ENCODE measurements at places on chromosomes 12 and 14.

DNA sequence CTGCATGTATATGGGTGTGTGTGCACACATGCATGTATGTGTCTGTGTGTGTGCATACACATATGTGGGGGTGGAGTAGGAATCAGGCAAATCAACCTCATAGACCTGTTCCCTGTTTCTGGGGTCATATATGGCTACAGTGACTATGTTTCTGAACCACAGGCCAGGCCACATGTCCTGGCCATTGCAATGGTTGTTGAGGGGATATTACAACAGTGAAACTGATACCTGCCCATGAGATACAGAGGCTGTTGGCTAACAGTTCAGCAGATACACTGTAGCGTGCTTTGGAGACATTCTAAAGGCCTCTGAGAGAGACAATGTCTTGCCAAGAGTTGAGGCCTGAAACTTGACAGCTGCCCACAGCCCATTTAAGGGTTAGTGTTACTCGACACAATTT is 47.3 kb upstream of the FOS start:
- DNase-seq: no peak
- no peak overlapping the region for H3K27ac ChIP-seq
- peaks cover 2% of the 10 kb centered on the region for H3K27me3 ChIP-seq
- no peaks in the 10 kb centered on the region for H3K36me3 ChIP-seq
- peaks cover 58% of the 10 kb centered on the region for H3K4me1 ChIP-seq
- H3K4me3 ChIP-seq: no peak overlapping the region

DNA sequence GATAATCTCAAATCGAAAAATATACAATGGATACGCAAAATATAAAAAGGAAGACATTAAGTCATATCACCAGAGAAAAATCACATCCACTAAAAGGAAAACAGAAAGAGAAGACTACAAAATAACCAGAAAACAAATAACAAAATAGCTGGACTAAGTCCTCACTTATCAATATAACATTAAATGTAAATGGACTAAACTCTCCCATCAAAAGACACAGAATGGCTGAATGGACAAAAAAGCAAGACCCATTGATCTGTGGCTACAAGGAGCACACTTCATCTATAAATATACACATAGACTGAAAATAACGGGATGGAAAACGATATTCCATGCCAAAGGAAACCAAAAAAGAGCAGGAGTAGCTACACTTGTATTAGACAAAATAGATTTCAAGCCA is 161.0 kb upstream of the PRKD1 start:
- H3K4me3 ChIP-seq: no peak overlapping the region
- no peaks in the 10 kb centered on the region for H3K36me3 ChIP-seq
- DNase-seq: no peak
- H3K27me3 ChIP-seq: no peaks in the 10 kb centered on the region

- H3K27ac ChIP-seq: no peak overlapping the region
- no peak overlapping the region for H3K4me3 ChIP-seq
- peaks cover 3% of the 10 kb centered on the region for H3K27me3 ChIP-seq
- no peaks in the 10 kb centered on the region for H3K4me1 ChIP-seq
- no peak for DNase-seq
- H3K36me3 ChIP-seq: no peaks in the 10 kb centered on the region
Observed at GRCh38 chr14:100679707-100680438, 46.8 kb upstream of the DLK1 start.

DNA sequence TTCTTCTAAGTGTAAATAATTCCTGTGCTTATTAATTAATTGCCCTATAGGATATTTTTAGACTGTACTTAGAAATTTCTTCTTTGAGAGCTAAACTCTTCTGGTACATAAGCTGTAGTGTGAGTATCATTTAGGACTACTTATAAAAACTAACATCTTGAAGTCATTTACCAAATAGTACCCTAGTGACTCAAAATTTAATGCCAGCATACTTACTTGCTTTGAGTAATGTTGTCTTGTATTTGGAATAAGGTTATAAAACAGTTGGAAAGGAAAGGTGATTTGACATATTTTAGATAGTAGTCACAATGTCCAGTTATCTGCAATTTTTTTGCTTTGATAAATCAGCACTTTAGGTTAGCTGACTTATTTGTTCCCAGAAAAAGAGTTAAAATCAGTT is 39.1 kb downstream of the SPATA7 start:
- H3K36me3 ChIP-seq: peaks cover 2% of the 10 kb centered on the region
- no peak overlapping the region for H3K27ac ChIP-seq
- no peak for DNase-seq
- H3K4me3 ChIP-seq: no peak overlapping the region

DNA sequence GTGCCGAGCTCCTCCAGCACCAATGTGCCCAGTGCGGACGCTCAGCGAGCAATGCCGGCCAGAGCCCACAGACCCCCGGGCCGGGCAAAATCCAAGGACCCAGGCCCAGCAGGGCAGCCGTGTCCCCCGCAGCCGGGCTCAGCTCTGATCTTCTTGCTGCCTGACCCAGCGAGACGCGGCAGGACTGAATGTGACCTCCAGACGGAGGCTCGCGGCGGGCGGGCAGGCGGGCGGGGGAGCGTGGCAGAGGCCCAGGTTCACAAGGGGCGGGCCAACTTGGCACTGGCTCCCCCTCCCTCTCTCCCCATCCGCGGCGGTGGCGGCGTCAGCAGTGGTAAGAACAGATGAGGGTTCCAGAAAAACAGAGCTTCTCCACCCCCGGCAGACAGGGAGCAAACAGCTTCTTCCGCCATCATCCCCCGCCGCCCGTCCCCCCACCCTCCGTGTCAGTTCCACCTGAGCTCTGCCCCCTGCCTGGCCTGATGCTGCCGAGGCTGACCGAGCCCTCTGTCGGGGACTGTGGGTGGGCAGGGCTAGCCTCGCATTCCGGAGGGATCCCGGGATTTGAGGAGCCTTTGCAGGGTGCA is 94.3 kb downstream of the RFLNA start:
- H3K4me3 ChIP-seq: peak overlapping the region; percentile 27
- H3K36me3 ChIP-seq: peaks cover 2% of the 10 kb centered on the region
- H3K27ac ChIP-seq: no peak overlapping the region
- H3K27me3 ChIP-seq: no peaks in the 10 kb centered on the region
- peaks cover 36% of the 10 kb centered on the region for H3K4me1 ChIP-seq

GRCh38 chr12:102542816-102543440 is 62.6 kb upstream of the IGF1 start:
- peaks cover 4% of the 10 kb centered on the region for H3K27me3 ChIP-seq
- H3K27ac ChIP-seq: no peak overlapping the region
- peaks cover 5% of the 10 kb centered on the region for H3K4me1 ChIP-seq
- no peaks in the 10 kb centered on the region for H3K36me3 ChIP-seq
- no peak for DNase-seq

GRCh38 chr14:69068744-69069421 is 84.0 kb downstream of the DCAF5 start:
- no peaks in the 10 kb centered on the region for H3K27me3 ChIP-seq
- peaks cover 32% of the 10 kb centered on the region for H3K36me3 ChIP-seq
- H3K27ac ChIP-seq: peak overlapping the region; percentile 41
- no peak for DNase-seq
- H3K4me1 ChIP-seq: peaks cover 5% of the 10 kb centered on the region

DNA sequence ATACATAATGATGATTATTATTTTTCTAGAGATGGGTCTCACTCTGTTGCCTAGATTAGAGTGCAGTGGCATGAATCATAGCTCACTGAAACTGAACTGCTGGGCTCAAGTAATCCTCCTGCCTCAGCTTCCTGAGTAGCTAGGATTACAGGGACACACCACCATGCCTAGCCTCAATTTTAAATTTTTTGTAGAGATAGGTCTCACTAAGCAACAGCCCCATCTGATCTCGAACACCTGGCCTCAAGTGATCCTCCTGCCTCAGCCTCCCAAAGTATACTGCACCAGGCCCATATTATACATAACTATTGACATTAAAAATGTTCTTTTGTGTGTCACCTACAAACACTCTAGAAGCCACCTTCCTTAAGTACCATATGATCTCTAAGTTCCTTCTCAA is 3.4 kb downstream of the TXNRD1 start:
- H3K4me3 ChIP-seq: no peak overlapping the region
- H3K4me1 ChIP-seq: peaks cover 48% of the 10 kb centered on the region
- peak overlapping the region; percentile 58 for H3K27ac ChIP-seq
- no peaks in the 10 kb centered on the region for H3K36me3 ChIP-seq
- H3K27me3 ChIP-seq: peaks cover 9% of the 10 kb centered on the region

DNA sequence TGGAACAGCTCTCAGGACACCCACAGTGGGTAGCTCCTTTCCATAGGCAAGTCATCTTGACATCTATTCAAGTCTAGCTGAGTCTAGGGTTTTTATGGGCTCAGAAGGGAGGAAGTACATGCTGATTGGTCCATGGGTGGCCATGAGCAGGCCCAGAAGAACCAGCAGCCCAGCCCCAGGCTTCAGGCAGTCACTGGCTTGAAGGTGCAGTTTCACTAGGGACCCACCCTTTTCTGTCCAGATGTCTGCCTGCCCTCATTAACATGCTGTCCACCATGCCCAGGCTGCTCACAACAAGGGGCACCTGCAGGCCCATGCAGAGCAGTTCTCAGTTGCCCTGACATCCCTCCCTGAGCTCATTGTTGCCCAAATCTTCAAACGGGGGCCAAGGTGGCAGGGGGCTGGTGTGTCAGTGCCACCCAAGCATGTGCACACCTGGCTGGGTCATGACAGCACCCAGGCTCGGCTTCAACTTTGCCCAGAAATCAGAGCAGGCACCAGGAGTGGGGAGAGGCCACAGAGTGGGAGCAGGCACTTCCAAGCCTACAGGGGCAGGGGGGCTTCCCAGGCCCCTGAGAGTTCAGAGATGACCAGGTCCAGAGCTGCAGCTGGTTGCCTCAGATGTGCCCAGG is 18.7 kb upstream of the LGR5 start:
- H3K27ac ChIP-seq: no peak overlapping the region
- no peak overlapping the region for H3K4me3 ChIP-seq
- no peaks in the 10 kb centered on the region for H3K36me3 ChIP-seq

- no peaks in the 10 kb centered on the region for H3K27me3 ChIP-seq
- peaks cover 11% of the 10 kb centered on the region for H3K36me3 ChIP-seq
- no peak for DNase-seq
- H3K4me3 ChIP-seq: no peak overlapping the region
Observed at GRCh38 chr12:89334548-89335169, 17.6 kb downstream of the DUSP6 start.

- DNase-seq: no peak
- H3K4me3 ChIP-seq: no peak overlapping the region
- no peaks in the 10 kb centered on the region for H3K4me1 ChIP-seq
- no peaks in the 10 kb centered on the region for H3K27me3 ChIP-seq
- H3K36me3 ChIP-seq: no peaks in the 10 kb centered on the region
Observed at GRCh38 chr14:76695263-76695920, 65.9 kb upstream of the VASH1 start.

DNA sequence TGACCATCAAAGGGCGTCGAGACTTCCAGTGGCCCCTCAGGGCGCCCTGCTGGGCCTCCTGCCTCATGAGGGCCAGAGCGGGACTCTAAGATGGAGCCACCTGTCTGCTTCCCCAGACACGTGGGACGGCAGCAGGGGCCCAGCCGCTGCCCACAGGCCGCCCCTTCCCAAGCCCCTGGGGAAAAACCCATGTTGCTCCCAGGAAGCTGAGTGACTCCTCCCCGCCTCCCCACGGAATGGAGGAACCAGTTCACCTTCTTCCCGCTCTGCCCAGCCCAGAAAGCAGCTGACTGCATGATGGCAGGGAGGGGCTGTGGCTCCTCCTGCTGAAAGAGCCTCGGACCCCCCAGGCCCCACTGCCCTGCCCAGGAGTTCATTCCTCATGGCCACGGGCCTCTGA is 14.9 kb downstream of the RAB35 start:
- H3K4me1 ChIP-seq: peaks cover 28% of the 10 kb centered on the region
- no peak for DNase-seq
- peak overlapping the region; percentile 54 for H3K4me3 ChIP-seq
- no peaks in the 10 kb centered on the region for H3K27me3 ChIP-seq

DNA sequence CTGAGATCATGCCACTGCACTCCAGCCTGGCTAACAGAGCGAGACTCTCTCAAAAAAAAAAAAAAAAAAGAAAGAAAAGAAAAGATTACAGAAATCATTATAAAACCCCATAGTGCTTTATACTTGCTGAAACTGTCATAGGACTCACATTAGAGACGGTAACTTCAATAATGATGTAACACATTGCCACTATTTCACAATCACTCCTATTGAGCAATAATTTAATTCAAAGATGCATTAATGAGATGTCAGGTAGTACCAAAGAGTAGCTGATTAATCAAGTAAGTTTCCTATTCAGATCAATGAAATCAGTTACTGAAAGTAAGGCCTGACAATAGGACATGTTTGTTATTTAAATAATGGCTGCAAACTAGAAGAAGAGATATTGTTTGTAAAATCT is 751.5 kb upstream of the ALG10B start:
- no peaks in the 10 kb centered on the region for H3K36me3 ChIP-seq
- no peaks in the 10 kb centered on the region for H3K4me1 ChIP-seq
- no peaks in the 10 kb centered on the region for H3K27me3 ChIP-seq
- no peak for DNase-seq

GRCh38 chr12:52274521-52275120 is at the start of gene KRT86:
Gene KRT86, plus strand, starts transcription at chr12:52274645. Its CDS starts 27,272 bp downstream, at chr12:52301917.
- H3K4me3 ChIP-seq: no peak within 1 kb of the TSS
- no peaks in the 10 kb centered on the region for H3K36me3 ChIP-seq
- DNase-seq: no peak
- no peak within 1 kb of the TSS for H3K27ac ChIP-seq

- H3K4me3 ChIP-seq: peak overlapping the region; percentile 64
- DNase-seq: peak; percentile 28
- peak overlapping the region; percentile 41 for H3K27ac ChIP-seq
- H3K27me3 ChIP-seq: peaks cover 56% of the 10 kb centered on the region
- H3K36me3 ChIP-seq: no peaks in the 10 kb centered on the region
Observed at GRCh38 chr14:67515386-67516079, 17.6 kb upstream of the PLEKHH1 start.

GRCh38 chr14:71625891-71626701 is 306.1 kb upstream of the RGS6 start:
- H3K27ac ChIP-seq: no peak overlapping the region
- no peak overlapping the region for H3K4me3 ChIP-seq
- no peaks in the 10 kb centered on the region for H3K4me1 ChIP-seq

GRCh38 chr14:77320238-77320935 is at the start of gene POMT2:
Gene POMT2, minus strand, starts transcription at chr14:77320883. Its CDS starts 202 bp downstream, at chr14:77320681.
- H3K27ac ChIP-seq: peak within 1 kb of the TSS; percentile 100
- H3K36me3 ChIP-seq: no peaks in the 10 kb centered on the region
- peak; percentile 94 for DNase-seq
- no peaks in the 10 kb centered on the region for H3K27me3 ChIP-seq
- H3K4me1 ChIP-seq: peaks cover 26% of the 10 kb centered on the region

GRCh38 chr14:101726954-101727302 is 34.6 kb upstream of the PPP2R5C start:
- H3K27ac ChIP-seq: no peak overlapping the region
- peaks cover 2% of the 10 kb centered on the region for H3K36me3 ChIP-seq
- DNase-seq: no peak

DNA sequence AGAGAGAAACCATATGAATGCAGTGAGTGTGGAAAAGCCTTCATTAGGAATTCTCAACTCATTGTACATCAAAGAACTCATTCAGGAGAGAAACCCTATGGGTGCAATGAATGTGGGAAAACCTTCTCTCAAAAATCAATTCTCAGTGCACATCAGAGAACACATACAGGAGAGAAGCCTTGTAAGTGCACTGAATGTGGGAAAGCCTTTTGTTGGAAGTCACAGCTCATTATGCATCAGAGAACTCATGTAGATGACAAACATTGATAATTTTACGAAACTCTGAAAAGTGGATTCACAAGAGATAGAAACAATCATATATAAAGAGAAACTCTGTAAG is 22.9 kb downstream of the ZNF268 start:
- H3K4me1 ChIP-seq: no peaks in the 10 kb centered on the region
- no peak overlapping the region for H3K27ac ChIP-seq
- DNase-seq: no peak
- H3K27me3 ChIP-seq: no peaks in the 10 kb centered on the region
- no peak overlapping the region for H3K4me3 ChIP-seq

GRCh38 chr14:77296155-77296554 is 24.5 kb downstream of the POMT2 start:
- no peak overlapping the region for H3K4me3 ChIP-seq
- H3K27ac ChIP-seq: no peak overlapping the region
- no peaks in the 10 kb centered on the region for H3K36me3 ChIP-seq
- DNase-seq: no peak
- no peaks in the 10 kb centered on the region for H3K4me1 ChIP-seq
